ENCODE measurements at places on chromosomes 7 and 10.
A peak's percentile ranks its signal among the peaks of the same experiment; 100 is the strongest.

GRCh38 chr10:6018422-6018821, 41.1 kb upstream of the IL15RA start:
- no peak for DNase-seq

DNA sequence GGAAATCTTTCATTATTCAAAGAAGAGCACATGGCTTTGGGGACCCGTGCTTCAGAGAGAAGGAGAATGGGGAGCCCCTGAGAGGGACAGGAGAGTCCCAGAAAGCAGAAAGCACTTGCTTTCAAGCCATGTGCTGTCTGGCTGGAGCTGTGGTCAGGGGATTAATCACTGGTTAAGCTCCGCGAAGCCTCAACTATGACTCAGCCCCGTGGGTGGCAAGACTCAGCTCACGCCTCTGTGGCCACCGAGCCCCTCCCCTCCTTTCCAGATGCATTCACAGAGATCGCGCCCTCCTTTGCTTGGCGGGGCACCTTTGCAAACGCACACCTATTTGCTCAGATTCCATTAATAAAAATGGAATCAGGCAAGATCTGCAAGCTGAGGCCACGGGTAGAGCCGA, 202.9 kb upstream of the TCERG1L start:
- DNase-seq: no peak

DNA sequence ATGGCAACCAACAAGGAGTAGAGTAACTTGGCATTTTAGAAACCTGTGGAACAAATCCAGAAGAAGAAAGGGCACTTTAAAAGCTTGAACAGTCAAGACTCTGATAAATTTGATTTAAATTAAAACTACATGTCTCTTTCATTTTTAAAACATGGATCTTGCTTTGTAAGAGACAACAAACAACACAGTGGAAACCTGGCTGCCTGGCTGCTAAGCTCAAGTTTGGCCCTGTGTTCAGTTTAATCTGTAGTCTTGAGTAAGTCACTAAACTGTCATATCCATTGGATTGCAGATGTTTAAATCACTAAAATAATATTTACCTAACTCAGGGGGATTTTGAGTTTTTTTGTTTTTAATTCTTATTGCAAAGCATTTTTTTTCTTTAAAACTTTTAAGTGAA, 374.9 kb upstream of the SEMA3D start:
- DNase-seq: peak; percentile 9

- DNase-seq: no peak
These were observed 307.1 kb downstream of the ANKRD7 start for GRCh38 chr7:118531566-118531965.

DNA sequence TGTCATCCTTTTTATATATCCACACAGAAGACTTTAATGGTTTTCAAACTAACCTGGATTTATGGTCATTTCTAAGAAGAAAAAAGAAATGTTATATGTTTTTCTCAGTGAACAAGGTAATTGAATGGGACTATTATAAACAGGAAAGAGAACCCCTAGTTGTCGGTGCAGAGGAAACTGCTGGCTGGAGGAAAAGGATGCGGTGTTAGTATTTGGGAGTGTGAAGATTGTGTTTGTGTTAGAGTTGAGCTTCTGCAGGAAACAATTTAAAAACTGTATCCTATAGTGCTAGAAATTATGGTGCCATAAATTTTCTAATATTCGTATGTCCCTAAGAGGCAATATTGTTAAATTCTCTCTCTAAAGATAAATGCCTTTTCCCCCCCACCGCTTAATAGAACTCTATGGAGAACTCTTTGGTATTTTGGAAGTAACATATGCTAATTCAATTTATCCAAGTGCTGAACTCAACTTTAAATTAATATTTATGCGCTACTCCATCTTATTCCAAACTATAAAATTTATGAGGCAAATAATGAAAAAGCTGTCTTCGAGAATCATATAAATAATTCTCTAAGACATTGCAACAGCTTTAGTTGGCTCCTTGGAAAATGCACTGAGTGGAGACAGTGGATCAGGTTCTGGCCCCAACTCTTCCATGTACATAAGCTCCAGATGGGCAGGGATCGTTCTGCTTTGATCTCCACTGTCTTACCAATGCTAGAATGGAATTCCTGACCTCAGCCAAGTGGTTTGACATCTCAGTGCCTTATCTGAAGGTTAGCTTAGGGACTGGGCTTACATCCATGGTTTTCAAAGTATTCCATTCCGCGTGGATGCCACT, 5.6 kb downstream of the BZW2 start:
- DNase-seq: peak; percentile 50

GRCh38 chr7:100483090-100483721, 521 bp upstream of the NYAP1 start:
- peak; percentile 34 for DNase-seq

DNA sequence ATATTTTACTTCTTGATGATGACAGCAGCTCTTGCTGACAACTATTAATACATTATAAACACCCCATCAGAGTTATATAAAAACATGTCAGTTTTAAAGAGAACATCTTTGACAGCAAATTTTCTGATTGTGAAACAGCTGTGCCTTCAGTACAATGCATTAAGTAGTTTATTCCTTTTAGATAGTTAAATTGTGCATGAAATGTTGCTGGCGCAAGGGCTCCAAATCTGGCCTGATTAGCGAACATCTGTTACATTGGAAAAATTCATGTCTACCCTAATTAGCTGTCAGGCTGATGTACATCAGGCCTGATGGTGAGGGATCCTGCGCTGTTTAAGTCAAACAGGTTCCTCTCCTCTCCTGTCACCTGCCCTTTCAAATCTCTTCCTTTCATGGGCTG, 171.9 kb upstream of the SP8 start:
- DNase-seq: no peak

DNA sequence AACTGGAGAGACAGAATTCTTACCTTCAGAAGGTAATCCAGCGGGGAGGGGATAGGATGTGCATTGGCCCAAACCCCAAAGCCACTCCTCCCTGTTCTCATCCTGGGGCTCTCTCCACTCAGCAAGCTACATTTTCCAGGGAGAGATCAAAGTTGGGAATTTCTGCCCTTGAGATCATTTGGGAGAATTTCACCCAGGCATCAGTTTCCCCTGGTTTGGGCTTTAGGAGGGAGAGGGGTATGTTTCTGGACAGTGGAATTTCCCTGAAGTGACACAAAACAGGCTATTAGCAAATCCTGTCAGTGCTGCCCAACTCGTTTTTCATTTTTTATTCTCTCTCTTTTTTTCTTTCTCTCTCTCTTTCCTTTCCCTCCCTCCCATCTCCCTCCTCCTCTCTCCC, 35.7 kb downstream of the CYP17A1 start:
- DNase-seq: peak; percentile 43

GRCh38 chr10:97740613-97741012, 3.7 kb downstream of the ZFYVE27 start:
- no peak for DNase-seq

- no peak for DNase-seq
These were observed 76.5 kb upstream of the ADRB1 start for GRCh38 chr10:113967126-113967525.

DNA sequence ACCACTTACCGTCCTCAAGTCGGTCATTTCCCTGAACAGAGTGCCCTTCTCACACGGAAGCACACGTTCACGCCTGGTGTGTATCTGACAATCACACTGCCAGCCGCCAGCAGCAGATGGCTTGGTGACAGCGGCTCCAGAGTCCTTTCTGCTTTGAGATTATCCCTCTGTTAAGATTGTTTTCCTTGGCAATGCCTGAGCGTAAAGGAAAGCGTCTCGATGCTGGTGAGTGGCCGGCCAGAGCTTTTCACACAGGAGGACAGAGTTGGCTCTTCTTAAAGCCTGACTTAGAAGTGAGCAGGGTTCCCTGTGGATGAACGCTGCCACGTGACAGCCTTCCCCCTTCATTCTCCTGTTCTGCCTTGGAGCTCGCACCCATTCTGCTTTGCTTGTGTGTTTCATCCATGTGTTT, 22.1 kb upstream of the PRKAR1B start:
- DNase-seq: no peak

- DNase-seq: peak; percentile 81
These were observed at the start of gene LOXL4 for GRCh38 chr10:98267894-98268693. Gene LOXL4, minus strand, starts transcription at chr10:98268194. Its CDS starts 5,175 bp downstream, at chr10:98263019.

- no peak for DNase-seq
These were observed 50.2 kb downstream of the COL17A1 start for GRCh38 chr10:104035194-104036068.

DNA sequence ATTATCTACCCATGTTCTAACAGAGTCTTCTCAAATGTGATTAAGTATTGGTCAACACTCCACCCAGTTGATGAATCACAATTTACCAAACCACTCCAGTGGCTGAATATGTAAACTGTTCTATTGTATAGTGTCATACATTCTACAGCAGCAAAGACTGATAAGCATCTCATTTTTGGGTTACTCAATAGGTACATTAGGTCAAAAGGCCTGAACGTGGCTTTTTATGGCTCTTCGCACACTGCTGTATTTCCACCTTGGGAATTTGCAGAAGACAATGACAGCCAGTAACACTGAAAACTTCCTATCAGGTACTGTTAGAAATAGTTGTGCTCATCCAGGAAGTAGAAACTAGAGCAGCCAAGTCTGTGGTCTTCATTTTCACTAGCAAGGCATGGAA, 166.9 kb downstream of the GLI3 start:
- DNase-seq: peak; percentile 70

DNA sequence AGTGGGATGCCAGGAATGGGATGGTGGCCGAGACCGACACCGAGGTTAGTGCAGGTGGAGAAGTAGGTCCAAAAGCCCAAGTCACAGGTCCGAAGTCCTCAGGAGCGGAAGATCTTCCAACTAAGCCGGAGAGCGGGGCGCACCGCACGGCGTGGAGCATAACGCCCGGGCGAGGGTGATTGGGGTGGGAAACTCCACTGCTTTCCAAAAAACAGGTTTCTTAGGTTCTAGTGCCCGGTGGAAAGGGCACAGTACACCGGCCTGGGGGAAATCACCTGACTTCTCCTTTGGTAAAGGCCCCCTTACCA, 11.4 kb upstream of the SPAG6 start:
- no peak for DNase-seq

- no peak for DNase-seq
These were observed 437.5 kb downstream of the TFEC start for GRCh38 chr7:115593111-115593510.

GRCh38 chr7:120273476-120273975, 551 bp downstream of the KCND2 start:
- peak; percentile 12 for DNase-seq

DNA sequence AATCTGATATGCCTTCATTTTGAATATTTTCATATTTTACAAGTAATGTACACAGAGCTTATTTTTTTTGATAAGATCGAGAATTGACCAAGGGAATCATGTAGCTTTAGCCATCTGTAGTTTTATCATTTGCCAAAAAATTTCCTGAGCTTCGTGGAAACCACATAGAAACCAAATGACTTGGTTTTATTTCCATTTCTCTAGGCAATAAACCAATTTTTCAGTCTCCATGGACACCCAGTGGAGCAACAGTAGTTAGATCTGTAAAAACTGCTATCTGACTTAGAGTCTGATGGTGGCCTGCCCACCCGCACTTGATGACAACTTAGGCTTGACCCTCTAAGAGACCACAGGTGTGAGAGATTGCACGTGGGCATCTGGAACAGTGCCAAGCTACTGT, 127.8 kb upstream of the CDK6 start:
- DNase-seq: no peak

DNA sequence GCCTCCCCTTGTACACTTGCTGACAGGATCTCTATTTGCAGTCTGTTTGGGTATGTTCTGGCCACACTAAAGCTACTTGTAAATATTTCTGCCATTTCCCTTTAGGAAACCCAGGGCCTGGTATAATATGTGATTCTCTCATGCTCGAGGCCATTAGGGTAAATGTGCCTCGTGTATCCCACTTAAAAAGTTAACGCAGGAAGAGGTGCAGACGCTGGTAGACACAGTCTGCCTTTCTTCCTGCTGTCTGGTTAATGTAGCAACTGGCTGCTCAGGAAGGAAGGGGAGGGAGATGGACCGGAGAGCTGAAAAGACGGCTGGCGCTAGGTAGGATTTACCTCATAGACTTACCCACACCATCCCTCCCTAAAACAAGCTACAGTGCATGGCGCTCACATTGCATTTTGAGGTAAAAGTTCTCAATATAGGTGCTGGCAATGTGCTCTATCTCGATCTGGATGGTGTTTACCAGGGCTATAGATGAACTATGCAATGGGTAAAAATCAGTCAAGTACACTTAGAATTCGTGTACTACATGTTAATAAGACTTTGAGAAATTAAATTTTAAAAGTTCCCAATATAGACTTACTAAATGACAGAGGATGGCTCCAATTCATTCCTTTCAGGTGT, 125.9 kb downstream of the JAZF1 start:
- DNase-seq: no peak

GRCh38 chr10:43255634-43256431, 11.0 kb downstream of the RASGEF1A start:
- peak; percentile 29 for DNase-seq

DNA sequence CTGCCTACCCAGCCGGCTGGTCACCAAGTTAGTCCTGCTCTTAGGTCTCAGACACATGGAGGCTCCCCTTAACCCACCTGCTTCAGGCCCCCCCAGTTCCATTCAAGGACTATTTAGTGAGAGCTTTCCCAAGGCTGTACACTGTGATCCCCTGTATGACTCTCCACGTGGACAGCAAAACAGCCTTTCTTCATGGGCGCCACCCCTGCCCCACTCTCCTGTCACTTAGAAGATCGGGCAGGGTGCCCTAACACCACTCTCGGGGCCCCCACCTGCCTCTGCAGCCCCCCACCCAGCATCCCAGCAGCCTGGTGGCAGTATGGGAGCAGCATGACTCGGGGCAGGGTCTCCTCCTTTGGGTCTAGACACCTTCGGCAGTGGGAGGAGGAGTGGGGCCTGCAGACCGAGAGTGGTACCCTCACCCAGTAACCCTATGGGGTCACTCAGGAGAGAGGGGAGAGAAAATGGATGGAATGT, 116.6 kb downstream of the PTPN20 start:
- no peak for DNase-seq

GRCh38 chr10:34249634-34250033, 565.5 kb downstream of the PARD3 start:
- DNase-seq: peak; percentile 9

- DNase-seq: no peak
These were observed 117.5 kb downstream of the PLXNA4 start for GRCh38 chr7:132458729-132459128.

DNA sequence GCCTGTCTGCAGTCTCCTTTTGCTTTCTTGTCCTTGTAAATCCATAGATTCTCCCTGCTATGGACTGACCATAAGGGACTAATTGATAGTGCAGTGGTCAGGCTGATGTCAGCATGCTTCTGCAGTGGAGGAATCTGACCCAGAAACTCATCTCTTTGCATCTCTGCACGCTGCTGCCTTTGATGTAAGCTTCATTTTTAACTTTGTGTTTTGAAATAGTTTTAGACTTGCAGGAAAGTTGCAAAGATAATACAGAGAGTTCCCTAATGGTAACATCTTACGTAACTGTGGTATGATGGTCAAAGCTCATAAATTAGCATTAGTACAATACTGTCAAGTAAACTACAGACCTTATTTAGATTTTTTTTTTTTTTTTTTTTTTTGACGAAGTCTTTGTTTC, 89.6 kb downstream of the GALNT17 start:
- no peak for DNase-seq

DNA sequence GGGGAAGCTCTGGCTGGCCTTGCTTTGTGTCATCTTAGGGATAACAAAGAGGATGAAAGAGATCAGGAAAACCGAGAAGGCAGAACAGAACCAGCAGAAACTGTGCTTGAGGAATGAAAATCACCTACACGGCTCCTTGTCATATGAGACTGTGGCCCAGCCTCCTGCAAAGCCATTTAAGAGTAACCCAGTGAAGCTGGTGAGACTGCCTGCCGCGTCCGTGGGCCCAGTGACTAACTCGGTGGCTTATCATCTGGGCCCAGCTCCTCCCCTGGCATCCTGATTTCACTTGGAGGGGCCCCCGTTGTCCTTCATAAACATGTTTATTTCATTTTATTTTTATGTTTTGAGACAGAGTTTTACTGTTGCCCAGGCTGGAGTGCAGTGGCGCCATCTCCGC, 30.7 kb downstream of the HTRA1 start:
- no peak for DNase-seq

Measured in foreskin fibroblast (primary cell).